ENCODE measurements at places on chromosomes 3 and 15.

DNA sequence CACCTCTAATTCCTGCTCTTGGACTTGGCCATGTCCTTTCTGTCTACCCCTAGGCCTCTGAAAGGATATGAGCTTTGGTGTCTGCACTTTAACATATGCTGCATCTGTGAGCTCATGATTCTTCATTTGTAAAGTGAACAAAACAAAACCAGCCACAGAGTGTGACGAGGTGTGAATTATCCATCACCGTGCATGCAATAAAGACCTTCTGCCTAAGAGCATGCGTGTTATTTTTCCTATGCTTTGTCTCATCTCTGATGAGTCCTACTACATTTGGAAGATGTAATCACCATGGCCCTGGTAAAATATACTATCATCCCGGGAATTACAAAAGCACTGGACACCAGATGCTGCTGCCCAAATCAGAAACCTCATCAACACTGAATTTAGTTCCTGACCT, 103.5 kb upstream of the KCNAB1 start:
- no peak for DNase-seq

DNA sequence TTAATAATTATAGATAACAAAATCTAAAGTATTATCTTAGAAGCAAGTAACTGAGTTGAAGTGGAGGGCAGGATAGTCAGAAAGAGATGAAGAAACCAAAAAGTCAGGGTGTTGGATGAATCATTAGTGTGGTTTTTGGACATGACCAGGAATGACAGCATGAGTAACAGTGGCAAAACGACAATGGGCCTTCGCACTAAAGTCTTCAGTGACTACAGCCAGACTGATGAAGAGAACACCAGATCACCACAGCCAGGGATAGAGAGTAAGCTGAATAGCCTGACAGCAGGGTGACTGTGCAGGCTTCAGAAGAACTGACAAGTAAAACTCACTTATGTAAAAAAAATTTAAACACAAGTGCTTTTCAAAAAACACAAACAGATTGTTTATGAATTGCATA, 96.0 kb upstream of the MELTF start:
- peak; percentile 33 for DNase-seq

GRCh38 chr3:72018343-72018984, 233.5 kb upstream of the PROK2 start:
- DNase-seq, result no peak

GRCh38 chr3:32148351-32148750, 41.9 kb downstream of the GPD1L start:
- DNase-seq, result no peak

- DNase-seq, result no peak
These were observed 1398.6 kb upstream of the ALCAM start for GRCh38 chr3:103968131-103968530.

GRCh38 chr3:143795874-143796273, 52.4 kb downstream of the SLC9A9 start:
- DNase-seq, result no peak

GRCh38 chr3:172456404-172456803, 8.1 kb upstream of the GHSR start:
- no peak for DNase-seq

DNA sequence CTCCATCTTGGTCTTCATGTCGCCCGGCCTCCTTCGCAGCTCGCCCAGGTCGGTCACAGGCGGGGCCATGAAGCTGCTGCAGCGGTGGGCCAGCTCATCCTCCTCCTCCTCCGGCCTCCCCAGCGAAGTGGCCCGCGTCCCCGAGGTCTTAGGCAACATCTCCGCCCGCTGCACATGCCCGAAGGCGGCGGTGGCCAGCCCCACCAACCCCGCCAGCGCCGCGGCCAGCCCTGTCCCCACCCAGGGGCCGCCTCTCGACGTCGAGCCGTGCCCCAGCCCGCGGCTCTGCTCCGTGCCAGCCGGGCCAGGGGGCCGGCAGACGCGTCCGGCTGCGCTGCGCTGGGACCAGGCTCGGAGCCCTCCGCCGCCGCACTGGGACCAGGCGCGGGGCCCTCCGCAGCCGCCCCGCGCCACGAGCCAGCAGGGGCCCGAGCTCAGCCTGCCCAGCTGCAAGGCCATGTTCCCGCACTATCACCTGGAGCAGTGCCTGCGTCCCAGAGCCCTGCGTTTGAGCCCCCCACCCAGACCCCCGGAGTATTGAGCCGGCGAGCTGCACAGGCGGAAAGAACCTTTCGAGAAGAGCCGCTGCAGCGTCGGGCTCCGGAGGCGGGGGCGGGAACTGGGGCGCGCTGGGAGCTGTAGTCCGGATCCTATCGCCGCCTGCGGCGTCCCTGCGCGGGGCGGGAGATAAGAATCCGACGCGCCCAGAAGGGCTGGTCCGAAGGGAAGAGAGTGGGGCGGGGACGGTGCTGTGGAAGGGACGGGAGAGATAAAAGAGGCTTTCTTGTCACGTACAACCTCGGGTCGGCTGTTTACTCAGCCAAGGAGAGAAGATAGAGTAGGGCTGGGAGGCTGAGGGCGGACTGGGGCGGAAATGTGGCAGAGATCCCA, at the start of gene CPOX:
Gene CPOX (minus strand): TSS at position 566 of the 891 bp plus-strand sequence. CDS start 107 bp downstream, at position 459.
- peak; percentile 87 for DNase-seq

GRCh38 chr15:91393186-91393585, 293.1 kb downstream of the SV2B start:
- DNase-seq, result no peak

DNA sequence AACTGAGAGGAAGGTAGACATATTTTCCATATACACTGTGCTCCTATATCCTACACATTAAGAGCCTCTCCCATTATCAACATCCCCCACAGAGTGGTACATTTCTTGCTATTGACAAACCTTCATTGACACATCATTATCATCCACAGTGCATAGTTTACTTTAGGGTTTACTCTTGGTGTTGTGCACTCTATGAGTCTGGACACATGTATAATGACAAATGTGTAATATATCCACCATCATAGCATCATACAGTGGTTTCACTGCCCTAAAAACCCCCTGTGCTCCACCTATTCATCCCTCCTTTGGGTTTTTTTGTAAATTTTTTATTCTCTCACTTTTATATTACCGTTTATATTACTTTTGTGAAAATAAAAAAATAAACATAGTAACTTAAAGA, 22.2 kb upstream of the CLDN18 start:
- DNase-seq, result no peak

GRCh38 chr3:86954226-86954625, 36.7 kb downstream of the VGLL3 start:
- DNase-seq, result no peak

DNA sequence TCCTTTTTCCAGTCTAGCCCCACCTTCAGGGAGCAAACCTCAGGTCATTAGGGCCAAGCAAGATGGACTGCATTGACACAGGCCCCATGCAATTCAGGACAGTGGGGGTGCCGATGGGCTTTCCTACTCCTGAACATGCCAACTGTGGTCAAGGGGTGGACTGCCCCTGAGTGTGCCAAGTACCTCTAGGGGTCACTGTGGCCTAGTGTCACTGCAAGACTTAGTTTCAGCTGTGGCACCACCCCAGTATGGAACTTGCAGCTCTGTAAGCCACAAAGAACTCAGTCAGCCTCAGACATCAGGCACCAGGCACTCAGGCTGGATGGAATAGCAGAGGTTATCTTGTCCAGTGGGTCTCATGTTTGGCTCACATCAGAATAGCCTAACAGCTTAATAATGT, 32.3 kb downstream of the EXOG start:
- DNase-seq, result no peak

GRCh38 chr15:79924379-79924778, 27.6 kb upstream of the MTHFS start:
- DNase-seq, result no peak

DNA sequence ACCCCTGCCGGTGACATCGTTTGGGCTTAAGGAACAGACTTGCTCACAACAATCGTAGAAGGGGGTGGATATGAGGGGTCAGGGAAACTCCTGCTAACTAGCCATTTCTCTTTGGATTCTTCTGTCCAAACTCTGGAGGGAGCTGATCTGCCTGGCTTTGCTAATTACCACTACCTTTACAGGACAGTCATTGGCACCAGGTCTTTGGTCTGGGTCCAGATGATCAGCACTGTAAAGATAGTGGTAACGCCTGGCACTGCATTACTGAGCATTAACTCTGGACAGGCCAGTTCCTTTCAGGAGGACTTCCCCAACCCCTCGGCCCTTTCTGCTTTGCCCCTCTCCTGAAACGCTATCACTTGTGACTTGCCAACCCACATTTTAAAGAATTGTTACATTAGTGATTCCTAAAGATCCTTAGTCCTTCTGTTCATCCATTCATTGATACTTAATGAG, 788 bp downstream of the UQCC5 start:
- DNase-seq, result no peak

- DNase-seq, result peak; percentile 27
These were observed 828 bp downstream of the U2SURP start for GRCh38 chr3:143002083-143002712.

GRCh38 chr3:186760141-186760833, 23.1 kb upstream of the EIF4A2 start:
- no peak for DNase-seq

DNA sequence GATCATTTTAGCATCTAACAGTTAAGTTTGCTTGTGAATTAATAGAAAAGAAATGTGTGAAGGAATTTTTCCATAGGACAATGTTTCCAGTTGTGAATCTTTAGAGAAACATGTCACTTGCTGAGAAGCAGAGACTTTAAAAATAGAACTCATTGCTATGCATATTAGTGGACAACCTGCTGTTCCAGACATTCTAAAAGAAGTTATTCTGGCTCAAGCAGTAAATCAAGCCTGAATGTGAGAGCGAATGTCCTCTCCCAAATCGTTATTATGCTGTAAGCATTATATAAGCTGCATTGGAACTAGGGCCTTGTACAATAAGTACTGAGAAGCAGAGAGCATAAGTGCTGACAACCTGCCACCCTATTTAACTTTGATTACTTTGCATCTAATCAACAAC, 990.9 kb downstream of the PLOD2 start:
- DNase-seq, result no peak

GRCh38 chr3:187385296-187385695, 17.1 kb downstream of the RTP4 start:
- no peak for DNase-seq

DNA sequence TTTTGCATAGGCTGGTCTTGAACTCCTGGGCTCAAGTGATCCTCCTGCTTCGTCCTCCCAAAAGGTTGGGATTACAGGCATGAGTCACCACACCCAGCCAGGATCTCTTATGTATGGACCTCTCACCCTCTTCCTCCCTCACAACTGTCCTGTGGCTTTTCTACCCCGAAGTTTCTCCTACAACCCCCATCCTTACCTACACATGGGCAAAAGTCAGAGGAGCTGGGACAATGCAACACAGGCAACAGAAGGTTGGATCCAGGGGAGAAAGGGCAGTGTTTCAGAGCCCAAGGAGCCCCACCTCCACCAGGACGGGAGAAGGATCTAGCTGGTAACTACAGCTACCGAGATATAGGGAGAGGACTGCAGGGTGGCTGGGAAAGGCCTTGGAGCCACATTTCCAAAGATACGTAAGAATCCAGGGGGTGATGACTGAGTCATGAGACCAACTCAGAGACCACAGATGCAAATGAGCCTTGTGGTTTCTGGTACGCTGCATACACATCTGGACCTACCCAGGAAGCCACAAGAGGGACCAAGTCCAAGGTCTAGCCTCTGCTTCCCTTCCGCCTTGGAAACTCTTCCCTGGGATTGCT, 13.6 kb downstream of the IGDCC4 start:
- peak; percentile 99 for DNase-seq

DNA sequence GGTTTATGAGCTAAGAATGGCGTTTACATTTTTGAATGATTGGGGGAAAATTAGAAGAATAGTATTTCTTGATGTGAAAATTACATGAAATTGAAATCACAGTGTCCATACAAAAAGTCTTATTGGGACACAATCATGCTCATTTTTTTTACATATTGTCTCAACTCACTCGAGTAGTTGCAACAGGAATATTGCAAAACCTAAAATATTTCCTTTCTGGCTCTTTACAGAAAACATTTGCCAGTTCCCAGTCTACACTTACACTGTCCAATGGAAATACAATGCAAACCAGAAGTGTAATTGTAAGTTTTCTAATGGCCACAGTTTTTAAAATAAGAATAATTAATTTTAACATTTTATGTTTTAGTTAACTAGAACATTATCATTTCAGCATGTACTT, 137.8 kb downstream of the SAMMSON start:
- no peak for DNase-seq

GRCh38 chr3:154791611-154792010, 288.5 kb upstream of the MME start:
- DNase-seq, result no peak

DNA sequence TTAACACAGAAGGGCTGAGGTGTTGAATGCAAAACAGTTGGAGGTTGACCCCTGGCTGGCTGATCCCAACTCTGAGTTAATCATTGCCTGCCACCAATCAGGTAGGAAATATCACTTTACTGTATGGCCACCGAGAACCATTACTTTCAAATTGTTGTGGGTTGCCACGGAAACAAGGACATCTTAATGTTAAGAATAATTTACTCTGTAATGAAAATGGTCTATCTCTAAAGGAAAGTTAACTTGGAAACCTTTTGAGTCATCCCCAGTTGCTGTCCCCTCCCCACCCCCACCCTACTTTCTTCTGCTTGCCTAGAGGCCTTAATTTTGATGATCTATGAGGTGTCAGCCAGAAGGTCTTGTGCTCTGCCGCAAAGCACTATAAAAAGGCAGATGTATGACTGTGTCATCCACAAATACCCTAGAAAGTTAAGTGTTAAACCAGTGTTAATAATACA, 78.7 kb upstream of the SNRK start:
- DNase-seq, result no peak

- DNase-seq, result no peak
These were observed 2.2 kb downstream of the ABCC5 start for GRCh38 chr3:184015381-184016019.

DNA sequence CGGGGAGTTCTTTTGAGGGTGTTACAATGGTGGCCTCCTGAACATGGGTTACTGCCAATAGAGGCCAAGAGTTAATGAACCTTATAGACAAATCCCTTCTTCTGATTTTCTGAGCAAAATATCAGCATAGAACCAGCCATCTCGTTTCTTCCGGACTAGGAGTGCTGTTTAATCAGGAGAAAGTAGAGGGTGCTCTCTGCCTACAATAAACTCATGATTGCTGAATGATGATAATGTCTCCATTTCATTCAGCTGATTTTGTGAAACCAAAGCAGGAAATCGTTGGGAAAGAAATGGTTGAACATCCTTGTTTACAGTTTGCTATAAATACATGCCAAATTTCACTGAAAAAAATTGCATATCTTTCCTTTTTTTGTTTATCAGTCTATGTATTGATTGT, 142.8 kb upstream of the PLSCR5 start:
- DNase-seq, result peak; percentile 79

DNA sequence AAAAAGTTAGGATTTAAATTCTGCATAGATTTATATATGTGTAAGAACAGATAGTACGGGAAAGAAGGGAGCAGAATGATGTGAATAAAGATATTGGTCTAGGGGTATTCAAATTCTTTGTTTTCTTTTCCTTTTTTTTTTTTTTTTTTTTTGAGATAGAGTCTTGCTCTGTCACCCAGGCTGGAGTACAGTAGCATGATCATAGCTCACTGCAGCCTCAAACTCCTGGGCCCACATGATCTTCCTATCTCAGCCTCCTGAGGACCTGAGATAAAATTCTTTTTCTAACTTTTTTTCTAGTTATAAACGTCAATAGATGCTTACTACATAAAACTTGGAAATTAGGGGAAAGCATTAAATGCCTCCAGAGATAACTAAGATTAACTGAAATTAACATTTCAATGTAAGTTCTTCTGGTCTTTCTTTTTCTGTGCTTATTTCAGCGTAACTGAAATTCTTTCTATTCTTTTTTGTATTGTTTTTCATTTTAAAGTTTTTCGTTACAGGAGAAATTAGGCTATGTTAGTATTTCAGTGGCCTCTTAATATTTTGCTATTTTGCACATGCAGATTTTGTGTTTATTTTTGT, 29.2 kb downstream of the UBE2Q2 start:
- no peak for DNase-seq

GRCh38 chr3:53269888-53270880, 14.4 kb upstream of the TKT start:
- DNase-seq, result peak; percentile 97
